Mucosa of descending colon (tissue), 3 donors: ENCODE measurements at places on chromosomes 13 and 19. TPM values are rescaled to one million over a fixed set of nuclear protein-coding genes. Genes with fewer than 3 reads are reported as not detected.

DNA sequence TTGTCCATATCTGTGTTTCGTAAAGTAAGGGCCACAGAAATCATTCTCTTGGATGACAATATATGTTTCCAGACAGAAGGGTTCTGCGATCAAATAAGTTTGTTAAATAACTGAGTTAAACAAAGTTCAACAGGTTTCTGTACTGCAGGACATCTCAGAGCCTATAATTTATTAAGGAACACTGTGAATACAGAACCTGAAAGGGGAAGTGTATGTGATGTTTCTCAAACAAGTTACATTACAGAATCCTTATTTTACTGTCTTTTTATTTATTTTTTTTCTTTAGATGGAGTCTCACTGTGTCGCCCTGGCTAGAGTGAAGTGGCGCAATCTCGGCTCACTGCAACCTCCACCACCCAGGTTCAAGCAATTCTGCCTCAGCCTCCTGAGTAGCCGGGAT, 55.4 kb upstream of the GTF2F2 start:
- DNase-seq: no peak

The USHBP1 gene
- 2.6 TPM for total RNA-seq

GRCh38 chr19:55597501-55597921, 1.8 kb downstream of the FIZ1 start:
- DNase-seq: peak; percentile 46

DNA sequence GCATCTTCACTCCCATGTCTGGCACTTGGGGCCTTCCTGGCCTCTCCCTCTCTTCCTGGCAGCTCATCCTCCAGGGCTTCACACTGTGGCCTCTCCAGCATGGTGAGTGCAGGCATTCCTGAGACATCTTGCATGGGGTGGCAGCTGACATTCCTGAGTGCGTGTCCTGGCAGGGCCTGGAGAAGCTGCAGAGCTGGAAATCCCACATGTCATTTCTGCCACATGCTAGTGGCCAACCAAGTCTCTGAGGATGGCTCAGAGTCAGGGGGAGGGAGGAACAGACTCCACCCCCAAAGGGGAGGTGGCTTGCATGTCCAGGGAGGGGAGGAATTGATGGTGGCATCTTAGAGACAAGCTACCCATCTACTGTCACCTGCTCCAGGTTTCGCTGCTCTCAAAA, 41.6 kb upstream of the AMER2 start:
- no peak for DNase-seq

DNA sequence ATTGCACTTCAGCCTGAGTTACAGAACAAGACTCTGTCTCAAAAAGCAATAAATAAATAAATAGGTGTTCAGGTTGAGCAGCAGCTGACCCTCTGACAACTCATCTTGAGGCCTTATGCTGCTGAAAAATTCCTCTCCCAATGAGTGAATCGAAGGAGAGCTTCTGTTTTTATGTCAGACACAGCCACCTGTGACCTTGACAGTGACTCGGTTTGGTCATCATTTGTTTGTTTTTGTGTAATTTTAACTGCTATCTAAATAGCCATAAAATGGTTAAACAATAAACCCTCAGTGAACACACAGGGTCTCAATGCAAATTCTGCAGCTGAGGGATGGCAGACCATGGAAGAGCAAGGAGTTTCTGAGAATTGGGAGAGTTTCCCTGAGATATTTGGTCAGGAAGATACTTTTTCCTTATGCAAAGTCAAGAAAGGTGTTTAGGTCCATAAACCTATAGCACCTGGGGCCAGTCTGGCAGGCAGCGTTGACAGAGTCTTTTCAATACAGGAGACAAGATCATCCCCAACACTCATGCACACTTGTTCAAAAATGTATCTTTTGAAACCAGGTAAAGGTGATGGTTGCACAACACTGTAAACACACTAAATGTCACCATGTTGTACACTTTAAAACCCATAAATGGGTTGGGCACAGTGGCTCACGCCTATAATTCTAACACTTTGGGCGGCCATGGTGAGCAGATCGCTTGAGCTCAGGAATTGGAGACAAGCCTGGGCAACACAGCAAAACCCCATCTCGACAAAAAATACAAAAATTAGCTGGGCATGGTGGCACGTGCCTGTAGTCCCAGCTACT, 16.6 kb upstream of the SLC25A30 start:
- peak; percentile 35 for DNase-seq

The ZNF134 gene
- total RNA-seq: 9.0 TPM

DNA sequence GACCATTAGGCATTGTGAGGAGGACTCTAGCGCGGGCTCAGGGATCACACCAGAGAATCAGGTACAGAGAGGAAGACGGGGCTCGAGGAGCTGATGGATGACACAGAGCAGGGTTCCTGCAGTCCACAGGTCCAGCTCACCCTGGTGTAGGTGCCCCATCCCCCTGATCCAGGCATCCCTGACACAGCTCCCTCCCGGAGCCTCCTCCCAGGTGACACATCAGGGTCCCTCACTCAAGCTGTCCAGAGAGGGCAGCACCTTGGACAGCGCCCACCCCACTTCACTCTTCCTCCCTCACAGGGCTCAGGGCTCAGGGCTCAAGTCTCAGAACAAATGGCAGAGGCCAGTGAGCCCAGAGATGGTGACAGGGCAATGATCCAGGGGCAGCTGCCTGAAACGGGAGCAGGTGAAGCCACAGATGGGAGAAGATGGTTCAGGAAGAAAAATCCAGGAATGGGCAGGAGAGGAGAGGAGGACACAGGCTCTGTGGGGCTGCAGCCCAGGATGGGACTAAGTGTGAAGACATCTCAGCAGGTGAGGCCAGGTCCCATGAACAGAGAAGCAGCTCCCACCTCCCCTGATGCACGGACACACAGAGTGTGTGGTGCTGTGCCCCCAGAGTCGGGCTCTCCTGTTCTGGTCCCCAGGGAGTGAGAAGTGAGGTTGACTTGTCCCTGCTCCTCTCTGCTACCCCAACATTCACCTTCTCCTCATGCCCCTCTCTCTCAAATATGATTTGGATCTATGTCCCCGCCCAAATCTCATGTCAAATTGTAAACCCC, 2.8 kb upstream of the CEACAM5 start:
- peak; percentile 77 for DNase-seq
